ENCODE measurements at places on chromosomes 4 and X. TPM values are rescaled to one million over a fixed set of nuclear protein-coding genes. Genes with fewer than 3 reads are reported as not detected.

The ZNF827 gene
- total RNA-seq, result 20.0 TPM

The KLB gene
- not detected for total RNA-seq

The MAGEA11 gene
- total RNA-seq, result not detected

The CCDC158 gene
- 0.59 TPM for total RNA-seq

The PASD1 gene
- not detected for total RNA-seq

The JCHAIN gene
- total RNA-seq, result 2.2 TPM

The SMR3B gene
- not detected for total RNA-seq

The SNX25 gene
- 98.1 TPM for total RNA-seq

The TCEAL8 gene
- total RNA-seq, result 130 TPM

The OPN1MW3 gene
- total RNA-seq, result not detected

The MAGEC1 gene
- total RNA-seq, result not detected

The ZBTB49 gene
- 5.0 TPM for total RNA-seq

The CXCL8 gene
- 1.5 TPM for total RNA-seq

The JADE3 gene
- total RNA-seq, result 5.0 TPM

The SERPINA7 gene
- not detected for total RNA-seq

The LARP1B gene
- 27.9 TPM for total RNA-seq

The CPZ gene
- 44.5 TPM for total RNA-seq

The SMIM10 gene
- total RNA-seq, result 7.1 TPM

The DUX4 gene
- total RNA-seq, result not detected

The GABRE gene
- 32.1 TPM for total RNA-seq

The ARFIP1 gene
- 42.4 TPM for total RNA-seq

The GPR34 gene
- 0.72 TPM for total RNA-seq

The UBE2D3 gene
- 426 TPM for total RNA-seq

The OFD1 gene
- 19.2 TPM for total RNA-seq

The EVC gene
- 69.1 TPM for total RNA-seq

The SSX4 gene
- not detected for total RNA-seq

The GAGE1 gene
- not detected for total RNA-seq

The PITX2 gene
- total RNA-seq, result 0.36 TPM

The PRDM8 gene
- 5.0 TPM for total RNA-seq

The ANK2 gene
- total RNA-seq, result 68.4 TPM

The F9 gene
- total RNA-seq, result not detected

The EMCN gene
- not detected for total RNA-seq

The FAM149A gene
- total RNA-seq, result 12.7 TPM

The NEUROG2 gene
- total RNA-seq, result not detected

The DMRTC1 gene
- total RNA-seq, result not detected
